Stimulated activated memory B cell treated with anti-CD40 and anti-IgM and Interleukin-4, amounts not matched to agents 10 μg/mL and 1 μg/mL and 100 μg/mL, for 72 hours (primary cell): ENCODE measurements at places on chromosomes 11 and 22.

DNA sequence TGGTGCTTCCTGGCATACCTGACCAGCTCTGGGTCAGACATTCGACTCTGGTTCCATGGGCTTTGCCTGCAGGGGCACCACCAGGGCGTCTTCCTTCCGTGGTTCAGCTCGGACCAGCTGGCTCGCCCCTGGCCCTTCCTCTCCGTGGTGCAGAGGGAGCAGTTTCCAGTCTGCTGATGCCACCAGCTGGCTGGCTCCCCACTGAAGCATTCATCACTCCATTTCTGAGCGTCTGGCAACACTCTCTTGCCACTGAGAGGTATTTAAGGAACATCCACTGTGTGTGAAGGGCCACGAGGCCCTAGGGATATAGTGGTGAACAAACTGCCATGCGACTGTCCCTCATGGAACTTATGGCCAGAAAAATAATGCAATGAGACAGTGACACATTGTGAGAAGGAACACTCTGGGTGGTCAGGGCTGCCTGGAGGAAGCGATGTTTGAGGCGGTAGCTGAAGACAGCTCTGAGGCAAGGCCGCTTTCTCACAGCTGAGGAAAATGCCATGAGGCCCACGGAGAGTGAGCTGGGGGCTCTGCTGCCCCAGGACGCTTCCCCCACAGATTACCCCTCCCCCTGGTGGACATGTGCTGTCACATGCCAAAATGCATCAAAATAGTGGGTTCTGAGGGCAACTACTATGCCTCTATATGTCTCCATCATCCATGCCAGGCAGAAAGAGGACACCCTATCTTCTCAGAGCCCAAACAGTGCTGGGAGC is 44.9 kb upstream of the ARFGAP3 start:
- no peak for ATAC-seq
- no peak overlapping the region for H3K27ac ChIP-seq
- H3K27me3 ChIP-seq = no peaks in the 10 kb centered on the region
- H3K4me1 ChIP-seq = peaks cover 35% of the 10 kb centered on the region
- no peak overlapping the region for H3K4me3 ChIP-seq

DNA sequence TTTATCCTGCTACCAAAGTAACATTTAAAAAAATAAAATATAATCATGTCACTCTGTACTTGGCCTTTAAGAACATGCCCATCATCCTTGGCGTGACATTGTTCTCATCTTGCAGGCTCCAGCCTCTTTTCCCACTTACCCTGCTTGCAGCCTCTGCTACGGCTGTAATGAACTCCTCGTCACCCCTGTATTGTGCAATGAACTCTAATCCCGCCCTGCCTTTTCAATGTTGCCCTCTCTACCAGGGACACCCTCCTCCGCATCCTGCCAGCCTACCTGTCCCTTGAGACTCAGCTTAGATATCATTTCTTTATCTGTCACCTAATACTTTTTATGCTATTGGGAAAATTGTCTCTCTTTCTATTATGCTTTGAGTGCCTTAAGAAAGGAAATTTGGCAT is 12.6 kb upstream of the MMP20 start:
- peaks cover 22% of the 10 kb centered on the region for H3K27me3 ChIP-seq
- no peaks in the 10 kb centered on the region for H3K4me1 ChIP-seq
- H3K36me3 ChIP-seq = no peaks in the 10 kb centered on the region
- no peak overlapping the region for H3K27ac ChIP-seq
- no peak overlapping the region for H3K4me3 ChIP-seq

GRCh38 chr11:16779436-16779835 is 41.0 kb downstream of the C11orf58 start:
- no peaks in the 10 kb centered on the region for H3K4me1 ChIP-seq
- H3K36me3 ChIP-seq = peaks cover 32% of the 10 kb centered on the region
- ATAC-seq = no peak
- H3K4me3 ChIP-seq = no peak overlapping the region
- H3K27ac ChIP-seq = no peak overlapping the region

DNA sequence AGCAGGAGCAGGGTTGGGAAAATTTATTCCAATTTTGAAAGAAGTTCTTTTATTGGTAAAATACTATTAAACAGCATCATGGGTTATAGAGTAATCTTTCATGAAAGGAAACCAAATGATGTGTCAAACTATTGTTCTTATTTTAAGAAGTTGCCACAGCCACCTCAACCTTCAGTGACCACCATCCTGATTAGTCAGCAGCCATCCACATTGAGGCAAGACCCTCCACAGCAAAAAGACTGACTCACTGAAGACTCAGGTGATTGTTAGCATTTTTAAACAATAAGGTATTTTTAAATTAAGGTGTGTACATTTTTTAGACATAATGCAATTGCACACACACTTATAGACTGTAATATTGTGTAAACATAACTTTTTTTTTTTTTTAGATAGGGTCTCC is 3.7 kb upstream of the HEPHL1 start:
- H3K27ac ChIP-seq = no peak overlapping the region
- H3K36me3 ChIP-seq = no peaks in the 10 kb centered on the region
- H3K27me3 ChIP-seq = no peaks in the 10 kb centered on the region
- no peak for ATAC-seq
- no peaks in the 10 kb centered on the region for H3K4me1 ChIP-seq
- H3K4me3 ChIP-seq = no peak overlapping the region

DNA sequence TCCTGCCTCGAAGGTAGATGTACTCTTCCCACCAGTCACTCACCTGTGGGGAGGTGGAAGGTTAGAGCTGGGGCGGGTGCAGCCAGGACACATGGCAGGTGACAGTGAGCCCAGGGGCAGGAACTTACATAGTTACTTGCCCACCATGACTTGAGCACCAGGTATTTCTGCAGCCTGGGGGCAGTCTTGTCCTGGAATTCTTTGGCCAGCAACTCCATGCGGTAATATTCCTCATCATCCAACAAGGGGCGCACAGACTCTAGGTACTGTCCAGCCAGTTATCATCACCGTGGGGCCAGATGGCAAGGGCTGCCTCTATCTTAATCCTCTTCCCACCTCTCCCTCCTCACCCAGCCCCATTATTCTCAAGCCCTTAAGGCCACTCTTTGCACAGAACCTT is 2.2 kb downstream of the CPT1B start:
- peaks cover 22% of the 10 kb centered on the region for H3K4me1 ChIP-seq
- H3K27ac ChIP-seq = no peak overlapping the region
- no peak for ATAC-seq
- no peak overlapping the region for H3K4me3 ChIP-seq

GRCh38 chr11:86980086-86980796 is 25.0 kb upstream of the FZD4 start:
- no peaks in the 10 kb centered on the region for H3K36me3 ChIP-seq
- H3K27ac ChIP-seq = no peak overlapping the region
- no peak for ATAC-seq
- H3K4me1 ChIP-seq = no peaks in the 10 kb centered on the region
- no peak overlapping the region for H3K4me3 ChIP-seq

GRCh38 chr22:31544481-31545480 is 48.4 kb downstream of the SFI1 start:
- H3K4me1 ChIP-seq = peaks cover 7% of the 10 kb centered on the region
- H3K36me3 ChIP-seq = peaks cover 19% of the 10 kb centered on the region
- no peak overlapping the region for H3K4me3 ChIP-seq
- H3K27me3 ChIP-seq = no peaks in the 10 kb centered on the region
- no peak for ATAC-seq

DNA sequence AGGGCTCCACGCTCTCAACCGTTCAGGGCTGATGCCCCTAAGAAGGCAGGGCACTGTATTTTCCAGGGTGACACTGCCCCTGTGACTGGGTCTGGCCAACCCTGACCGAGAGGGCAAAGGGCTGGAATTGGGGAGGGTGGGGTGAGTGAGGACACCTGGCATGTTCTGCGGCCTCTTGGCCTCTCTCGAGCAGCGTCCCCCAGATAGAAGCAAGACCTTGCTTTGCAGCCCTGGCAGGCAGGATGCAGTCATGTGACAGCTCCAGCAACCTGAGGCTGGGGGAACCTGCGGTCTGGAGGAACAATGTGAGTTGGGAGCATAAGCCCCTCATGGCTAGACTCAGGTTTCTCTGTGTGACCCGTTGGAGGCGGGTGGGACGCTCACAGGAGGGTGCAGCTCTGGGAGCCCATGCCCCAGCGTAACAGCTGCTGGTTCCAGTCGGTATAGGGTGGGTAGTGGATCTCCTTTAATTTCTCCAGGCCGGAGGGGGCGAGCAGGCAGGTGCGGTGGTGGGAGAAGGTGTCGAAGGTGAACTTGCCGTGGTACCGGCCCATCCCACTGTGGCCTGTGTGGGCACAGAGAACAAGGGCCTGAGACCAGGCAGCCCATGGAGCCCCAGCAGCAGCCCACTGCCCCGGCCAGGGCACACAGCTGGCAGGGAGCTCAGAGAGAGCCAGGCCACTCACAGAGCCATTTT is 11.4 kb downstream of the ALDH3B2 start:
- H3K36me3 ChIP-seq = no peaks in the 10 kb centered on the region
- H3K27ac ChIP-seq = no peak overlapping the region
- H3K4me1 ChIP-seq = peaks cover 14% of the 10 kb centered on the region
- no peak overlapping the region for H3K4me3 ChIP-seq
- ATAC-seq = no peak
